ENCODE measurements at places on chromosomes 12 and 14.

GRCh38 chr14:32018391-32019092 lies 58.6 kb upstream of the ARHGAP5 start:
- no peak for DNase-seq

DNA sequence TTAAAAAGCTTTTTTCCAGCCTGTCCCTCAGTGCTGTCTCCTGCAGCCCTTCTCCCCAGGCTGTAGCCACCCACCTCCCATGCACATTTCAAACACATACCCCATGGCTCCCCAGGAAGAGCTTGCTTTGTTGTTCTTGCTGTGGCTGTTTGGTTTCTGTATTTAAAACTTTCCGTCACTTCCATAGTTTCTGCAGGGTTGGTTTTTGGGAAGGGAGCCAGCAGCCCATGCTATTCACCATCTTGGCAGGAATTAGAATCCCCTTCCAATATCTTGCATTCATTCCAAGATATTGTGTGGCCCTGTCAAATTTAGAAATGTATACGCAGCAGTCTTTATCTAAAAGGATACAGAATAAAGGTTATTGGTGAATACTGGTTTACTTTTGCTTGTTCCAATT lies 29.6 kb downstream of the CFAP251 start:
- no peak for DNase-seq

- no peak for DNase-seq
These were observed 31.2 kb upstream of the FOS start for GRCh38 chr14:75247286-75247922.

DNA sequence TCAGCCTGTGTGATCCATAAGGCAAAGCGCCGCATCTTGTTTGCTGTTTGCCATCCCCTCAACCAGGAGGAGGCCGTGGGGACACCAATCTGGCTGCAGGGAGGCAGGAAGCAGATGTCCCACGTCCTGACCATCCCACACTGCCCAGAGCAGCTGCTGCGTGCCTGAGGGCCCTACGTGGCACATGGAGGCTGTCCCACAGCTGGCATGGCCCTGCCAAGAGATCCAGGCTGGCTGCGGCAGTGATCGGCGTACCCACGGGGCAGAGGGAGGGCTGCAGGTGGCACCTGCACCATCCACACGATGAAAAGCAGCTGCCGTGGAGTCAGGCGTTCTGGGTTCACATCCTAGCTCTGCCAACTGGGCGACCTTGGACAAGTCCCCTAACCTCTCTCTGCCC lies 42.0 kb downstream of the NCOR2 start:
- no peak for DNase-seq

DNA sequence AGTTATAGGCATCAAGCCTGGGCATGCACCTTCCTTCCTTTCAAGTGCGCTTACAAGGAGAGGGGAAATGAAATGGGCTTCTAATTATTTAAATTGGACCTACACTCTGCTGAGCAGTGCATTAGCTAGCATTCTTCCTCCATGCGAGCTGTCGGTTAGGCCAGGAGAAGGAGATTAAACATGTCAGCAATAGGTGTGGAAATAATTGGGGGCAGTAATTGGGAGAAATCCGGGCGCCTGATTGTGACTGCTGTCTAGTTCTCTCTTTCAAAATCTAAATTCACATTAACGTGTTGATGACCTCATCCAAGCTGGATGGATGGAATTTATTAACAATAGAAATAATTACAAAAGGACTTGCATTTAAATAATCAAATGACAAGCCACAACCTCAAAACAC lies 86.2 kb upstream of the SEL1L start:
- no peak for DNase-seq

- DNase-seq = no peak
These were observed 330.3 kb downstream of the PCNX1 start for GRCh38 chr14:71237556-71237955.

- no peak for DNase-seq
These were observed 34.3 kb downstream of the NOPCHAP1 start for GRCh38 chr12:105020241-105020962.

- DNase-seq = no peak
These were observed 13.9 kb downstream of the TMEM119 start for GRCh38 chr12:108583991-108584390.

GRCh38 chr12:5643266-5643665 lies 211.4 kb downstream of the NTF3 start:
- peak; percentile 73 for DNase-seq

- no peak for DNase-seq
These were observed 119.9 kb upstream of the LHX5 start for GRCh38 chr12:113591480-113591974.

DNA sequence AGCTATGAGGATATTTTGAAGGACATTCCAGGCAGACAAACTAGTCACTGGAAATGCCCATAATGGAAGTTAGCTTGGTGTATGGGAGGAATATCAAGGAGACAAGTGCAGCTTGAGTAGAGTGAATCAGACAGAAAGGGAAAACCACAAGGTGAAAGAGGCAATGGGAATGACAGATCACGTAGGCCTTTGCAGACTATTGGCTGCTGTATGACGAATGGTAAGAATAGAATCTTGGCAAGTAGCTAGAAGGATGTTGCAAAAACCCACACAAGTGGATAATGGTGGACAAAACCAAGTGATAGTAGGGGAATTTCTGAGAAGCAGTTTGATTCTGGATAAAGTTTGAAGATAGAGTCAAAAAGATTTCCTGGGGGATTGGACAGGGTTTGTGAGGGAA lies 196.9 kb upstream of the NOVA1 start:
- DNase-seq = peak; percentile 43

DNA sequence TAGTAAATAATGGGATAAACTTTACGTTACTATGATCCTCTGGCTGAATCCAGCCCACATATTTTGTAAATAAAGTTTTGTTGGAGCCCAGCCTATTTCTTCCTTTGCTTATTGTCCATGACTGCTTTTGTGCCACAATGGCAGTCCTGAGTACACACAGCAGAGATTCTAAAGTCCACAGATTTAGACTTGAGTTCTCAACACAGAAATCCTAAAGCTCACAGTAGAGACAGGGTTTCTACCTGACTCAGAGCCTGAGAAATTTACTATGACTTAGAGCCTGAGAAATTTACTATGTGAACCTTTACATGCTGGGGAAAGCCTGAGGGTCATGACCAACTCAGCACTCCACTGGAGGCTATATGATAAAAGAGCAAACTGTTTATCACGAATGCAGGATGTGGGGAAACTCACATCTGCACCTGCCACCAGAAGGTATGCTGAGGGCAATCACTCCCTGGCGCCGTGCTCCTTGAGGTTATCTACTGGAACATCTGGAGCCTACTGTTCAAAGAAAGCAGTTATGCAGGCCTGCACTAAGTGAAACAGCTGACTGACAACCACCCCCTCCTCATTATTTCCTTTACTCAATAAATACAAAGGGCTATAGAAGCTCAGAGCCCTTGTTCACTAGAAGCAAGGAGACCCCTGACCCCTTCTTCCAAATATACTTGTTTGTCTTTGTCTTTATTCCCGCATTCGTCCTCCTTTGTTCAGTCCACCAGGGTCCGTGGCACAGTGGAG lies 52.6 kb upstream of the BICD1 start:
- no peak for DNase-seq

GRCh38 chr14:101500681-101501080 lies 60.6 kb upstream of the DIO3 start:
- no peak for DNase-seq

- DNase-seq = no peak
These were observed 65.0 kb upstream of the AMN start for GRCh38 chr14:102857444-102857843.

- no peak for DNase-seq
These were observed 434.1 kb upstream of the RPL10L start for GRCh38 chr14:47085678-47086077.

DNA sequence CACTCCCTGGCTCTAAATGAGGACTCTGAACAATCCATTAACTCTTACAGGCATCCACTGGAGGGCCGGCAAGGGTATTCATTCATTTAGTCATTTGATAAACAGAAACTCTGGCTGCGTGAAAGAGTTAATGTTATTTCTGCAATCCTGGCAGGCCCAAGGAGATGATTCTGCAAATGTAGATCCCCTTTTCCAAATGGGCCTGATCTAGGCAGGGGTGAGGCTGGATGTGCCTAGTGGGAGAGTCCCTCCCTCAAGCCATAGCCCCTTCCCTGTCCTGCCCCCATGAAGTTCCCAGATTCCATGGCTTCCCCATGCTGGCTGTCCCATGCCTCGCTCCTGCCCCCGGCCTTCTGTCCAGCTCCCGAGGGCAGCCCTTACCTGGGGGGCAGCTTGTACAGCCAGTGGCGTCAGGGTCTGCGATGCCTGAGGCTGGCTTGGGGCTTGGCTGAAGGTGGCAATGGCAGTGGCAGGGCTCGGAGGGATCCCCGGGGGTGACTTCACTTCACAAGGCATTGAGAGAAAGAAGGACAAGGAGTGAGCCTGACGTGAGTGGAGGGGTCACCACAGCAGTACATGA lies 18.4 kb downstream of the POU6F1 start:
- DNase-seq = no peak

- DNase-seq = no peak
These were observed 6.2 kb upstream of the SLC7A7 start for GRCh38 chr14:22821193-22822015.

DNA sequence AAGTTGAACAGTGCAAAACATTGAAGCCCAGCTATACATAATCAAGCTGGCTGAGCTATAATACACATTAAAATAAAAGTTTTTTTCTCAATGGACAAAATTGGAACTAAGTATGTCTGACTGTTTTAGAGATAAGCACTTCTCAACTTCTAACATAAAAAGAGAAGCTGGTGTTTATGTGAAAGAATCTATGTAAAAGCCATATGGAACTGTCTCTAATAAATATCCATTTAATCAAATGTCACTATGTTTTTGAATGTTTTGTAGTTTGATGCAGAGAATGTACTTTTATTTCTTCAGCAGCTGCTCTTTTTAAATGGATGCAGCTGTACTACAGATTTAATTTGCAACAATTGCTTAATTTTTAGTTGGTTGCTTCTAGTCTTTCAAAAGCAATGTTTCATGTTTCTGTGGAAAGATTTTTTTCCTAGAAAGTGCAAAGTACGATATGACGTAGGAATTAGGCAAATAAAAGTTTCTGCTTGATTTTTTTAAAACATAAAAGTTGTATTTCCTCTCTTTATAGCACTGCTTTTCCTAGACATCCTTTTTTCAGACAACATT lies 114.2 kb downstream of the PDE3A start:
- no peak for DNase-seq

DNA sequence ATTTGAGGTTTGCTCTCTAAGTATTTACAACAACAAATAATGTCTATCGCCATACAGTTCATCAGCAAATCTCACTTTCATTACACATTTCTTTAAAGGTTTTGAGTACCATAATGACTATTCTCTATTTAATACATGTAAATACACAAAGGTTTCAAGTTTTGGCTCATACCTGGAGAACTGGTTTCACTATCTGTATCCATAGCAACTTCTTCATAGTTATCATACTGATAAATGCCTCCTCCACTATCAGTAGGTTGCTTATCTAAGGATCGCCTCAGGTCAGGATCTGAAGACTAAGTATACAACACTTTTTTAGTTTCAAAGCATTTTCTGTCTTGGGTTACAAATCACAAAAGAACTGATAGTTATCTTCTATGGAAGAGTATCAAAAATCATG lies 21.4 kb downstream of the ZFC3H1 start:
- DNase-seq = no peak

DNA sequence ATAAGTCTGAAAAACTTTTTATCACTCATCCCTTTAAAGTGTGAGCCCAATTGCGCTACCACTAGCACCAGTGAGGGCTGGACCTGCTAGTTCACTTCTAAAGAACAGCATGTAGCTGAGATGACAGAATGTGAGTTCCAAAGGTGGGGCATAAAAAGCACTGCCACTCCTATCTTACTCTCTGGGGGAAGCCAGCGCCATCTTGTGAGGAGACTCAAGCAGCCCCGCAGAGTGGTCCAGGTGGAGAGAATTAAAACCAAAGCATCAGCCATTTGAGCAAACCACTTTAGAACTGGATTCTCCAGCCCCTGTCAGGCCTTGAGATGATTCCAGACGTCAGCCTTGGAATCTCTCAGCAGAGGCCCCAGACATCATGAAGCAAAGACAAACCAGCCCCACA lies 39.9 kb downstream of the TMEM132D start:
- DNase-seq = no peak

GRCh38 chr12:80485222-80485987 lies 41.4 kb downstream of the PTPRQ start:
- no peak for DNase-seq

DNA sequence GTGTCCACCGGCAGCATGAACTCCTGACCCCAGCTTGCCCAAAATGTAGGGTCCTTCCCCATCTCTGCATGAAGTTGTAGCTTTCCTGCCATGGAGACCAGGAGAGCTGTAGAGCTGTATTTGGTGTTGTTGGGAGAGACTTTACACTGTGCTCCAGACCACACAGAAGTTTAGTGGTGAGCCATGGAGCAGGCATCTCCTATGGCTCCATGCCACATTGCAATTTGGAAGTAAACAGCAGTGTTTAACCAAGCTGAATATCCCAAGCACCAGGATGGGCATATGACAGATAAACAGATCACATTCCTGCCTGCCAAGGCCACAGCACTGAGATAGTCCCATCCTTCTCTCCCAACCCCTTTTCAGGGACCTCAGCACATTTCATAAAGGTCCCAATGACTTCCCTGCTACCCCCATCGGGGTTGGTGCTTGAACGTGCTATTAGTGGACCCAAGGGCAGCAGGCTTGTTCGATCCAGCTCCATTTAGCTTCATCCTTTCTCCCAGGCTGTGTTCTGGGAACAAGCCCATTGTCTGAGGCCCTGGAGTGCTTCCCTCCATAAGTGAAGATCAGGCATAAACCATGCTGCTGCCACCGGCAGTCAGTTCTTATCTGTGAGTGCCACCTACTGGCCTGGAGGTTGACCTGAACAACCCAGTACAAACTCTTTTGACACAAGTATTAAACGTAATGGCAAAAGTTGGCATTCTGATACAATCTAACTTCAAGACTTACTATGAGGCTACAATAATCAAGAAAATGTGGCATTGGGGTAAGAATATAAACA lies 172.3 kb upstream of the ATXN7L3B start:
- peak; percentile 46 for DNase-seq

DNA sequence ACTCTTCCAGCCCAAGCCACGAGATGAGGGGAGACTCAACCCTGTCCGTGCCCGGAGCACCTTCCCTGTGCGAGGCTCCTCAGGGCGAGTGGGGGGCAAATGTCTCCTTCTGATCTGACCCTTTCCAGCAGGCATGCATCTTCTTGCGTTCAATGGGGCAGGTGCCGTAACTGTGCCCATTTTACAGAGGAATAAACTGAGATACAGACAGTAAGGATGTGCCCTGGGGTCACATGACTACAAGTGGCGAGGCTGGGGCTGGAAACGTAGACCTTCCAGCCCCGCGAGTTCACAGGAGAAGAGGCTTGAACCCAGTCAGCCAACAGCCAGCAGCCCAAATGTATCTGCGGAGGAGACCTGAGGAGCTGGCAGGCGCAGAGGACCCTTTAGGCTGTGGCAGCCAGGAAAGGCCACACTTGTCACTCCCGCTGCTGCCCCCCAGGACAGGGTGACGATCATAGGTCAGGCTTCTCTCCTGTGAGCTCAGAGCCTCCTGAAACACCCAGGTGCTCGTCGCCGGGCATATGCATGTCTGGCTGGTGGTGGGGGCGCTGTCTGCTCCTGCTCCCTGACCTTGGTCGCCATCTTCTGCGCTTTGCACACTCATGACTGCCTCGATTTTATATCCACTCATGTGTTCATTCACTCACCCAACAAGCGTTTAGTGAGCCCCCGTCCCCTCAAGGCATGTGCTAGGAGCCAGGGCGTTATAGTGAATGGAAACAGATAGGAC lies 41.7 kb downstream of the CCDC88C start:
- no peak for DNase-seq
